NCI-H524 treated with DMSO at 0.1 percent for 48 hours (cell line): ENCODE measurements at places on chromosomes 16 and 17.
A peak's percentile ranks its signal among the peaks of the same experiment; 100 is the strongest.

DNA sequence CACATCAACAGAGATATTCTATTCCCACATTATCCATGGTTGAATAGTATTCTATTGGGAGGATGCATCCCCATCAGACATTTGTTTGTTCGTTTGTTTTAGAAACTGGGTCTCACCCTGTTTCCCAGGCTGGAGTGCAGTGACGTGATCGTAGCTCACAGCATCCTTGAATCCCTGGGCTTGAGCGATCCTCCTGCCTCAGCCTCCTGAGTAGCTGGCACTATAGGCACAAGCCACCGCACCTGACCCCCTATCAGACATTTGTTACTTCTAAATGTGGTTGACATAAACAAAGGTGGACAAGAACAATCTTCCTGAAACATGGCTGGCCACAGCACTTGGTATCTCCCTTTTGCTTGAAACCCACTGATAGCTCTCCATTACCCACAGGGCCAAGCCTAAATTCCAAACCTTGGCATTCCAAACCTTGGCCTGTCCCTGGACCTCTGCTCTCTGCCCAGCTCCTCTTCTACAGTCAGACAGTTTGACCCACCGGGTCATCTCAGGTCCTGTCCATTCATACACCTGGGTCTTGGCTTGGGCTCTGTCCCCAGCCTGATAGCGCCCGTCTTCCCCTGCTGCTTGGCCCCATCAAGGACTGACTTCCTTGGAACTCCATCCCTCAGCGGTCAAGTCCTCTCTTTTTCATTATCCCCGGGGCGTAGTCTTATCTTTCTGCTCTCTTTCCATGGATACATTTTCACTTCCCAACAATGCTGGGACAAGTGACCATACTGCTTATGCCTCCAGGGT is 1.5 kb upstream of the PRR29 start:
- DNase-seq = no peak

GRCh38 chr17:57464191-57464864 is 208.0 kb downstream of the MSI2 start:
- no peak for DNase-seq

GRCh38 chr17:66906321-66907278 is 57.9 kb upstream of the CACNG4 start:
- DNase-seq = peak; percentile 33

DNA sequence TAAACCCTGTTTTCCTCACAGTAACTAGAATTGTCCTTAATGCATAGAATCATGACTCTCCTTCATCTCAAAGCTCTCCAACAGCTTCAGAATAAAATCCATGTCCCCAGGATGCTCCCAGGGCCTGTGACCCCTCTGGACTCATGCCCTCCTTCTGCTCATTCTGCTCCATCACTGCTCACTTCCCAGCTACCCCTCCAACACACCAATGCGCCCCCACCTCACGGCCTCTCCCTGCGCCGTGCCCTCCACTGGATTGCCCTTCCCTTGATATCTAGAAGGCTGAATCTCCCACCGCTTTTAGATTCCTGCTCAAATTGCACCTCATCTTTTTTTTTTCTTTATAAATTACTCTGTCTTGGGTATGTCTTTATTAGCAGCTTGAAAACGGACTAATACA is 12.6 kb upstream of the TMEM220 start:
- no peak for DNase-seq
